Activated T-helper 9 cell treated with anti-CD3 and anti-CD28 coated beads, Interleukin-2, amount 50 U/mL, for 16 hours (primary cell): ENCODE measurements at places on chromosomes 16 and 17.

DNA sequence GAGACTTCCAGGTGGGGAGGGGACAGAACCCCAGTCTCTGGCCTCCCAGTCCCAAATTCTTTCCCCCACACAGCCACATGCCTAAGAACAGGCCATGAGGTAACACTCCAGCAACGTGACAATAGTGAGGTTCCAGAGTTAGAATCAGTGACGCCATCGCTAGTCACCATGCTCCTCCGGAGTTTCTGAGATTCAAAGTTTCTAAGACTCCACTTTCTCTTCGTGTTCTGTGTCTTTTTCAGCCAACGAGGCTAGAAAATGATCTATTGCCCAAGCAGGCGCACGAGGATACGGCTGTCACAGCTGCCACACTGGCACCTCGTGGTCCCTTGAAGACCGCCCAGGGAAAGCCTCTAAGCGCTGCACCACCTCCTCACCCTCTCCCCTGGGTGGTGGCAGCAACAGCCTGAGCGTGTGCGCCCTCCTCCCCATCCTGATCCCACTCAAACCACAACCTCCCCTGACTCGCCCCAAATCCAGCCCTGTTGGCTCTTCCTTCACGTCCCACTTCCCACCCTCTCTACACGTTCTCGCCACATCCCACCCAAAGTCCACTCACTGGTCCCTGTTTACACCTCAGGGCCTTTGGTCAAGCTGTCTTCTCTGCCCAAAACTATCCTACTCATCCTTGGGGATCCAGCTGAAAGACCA, 1.0 kb downstream of the MCRIP1 start:
- peak; percentile 43 for DNase-seq

DNA sequence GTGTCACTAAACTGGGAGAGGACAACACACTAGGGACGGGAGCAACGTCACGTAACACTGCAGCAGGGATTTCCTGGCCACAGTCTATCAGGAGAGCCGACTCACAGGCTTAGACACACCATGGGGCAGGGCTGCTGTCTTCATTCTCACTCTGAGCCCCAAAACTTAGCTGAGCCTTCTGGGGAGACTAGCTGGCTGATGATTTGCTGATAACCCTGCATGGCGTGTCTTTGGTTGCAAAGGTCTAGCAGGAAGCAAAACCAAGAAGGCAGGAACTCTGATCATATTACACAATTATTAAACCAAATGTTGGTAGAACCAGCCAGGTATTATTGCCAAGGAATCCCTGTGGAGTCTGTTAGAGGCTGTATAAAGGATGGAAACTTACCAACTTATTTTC, 345.0 kb downstream of the SLC39A11 start:
- no peak for DNase-seq

DNA sequence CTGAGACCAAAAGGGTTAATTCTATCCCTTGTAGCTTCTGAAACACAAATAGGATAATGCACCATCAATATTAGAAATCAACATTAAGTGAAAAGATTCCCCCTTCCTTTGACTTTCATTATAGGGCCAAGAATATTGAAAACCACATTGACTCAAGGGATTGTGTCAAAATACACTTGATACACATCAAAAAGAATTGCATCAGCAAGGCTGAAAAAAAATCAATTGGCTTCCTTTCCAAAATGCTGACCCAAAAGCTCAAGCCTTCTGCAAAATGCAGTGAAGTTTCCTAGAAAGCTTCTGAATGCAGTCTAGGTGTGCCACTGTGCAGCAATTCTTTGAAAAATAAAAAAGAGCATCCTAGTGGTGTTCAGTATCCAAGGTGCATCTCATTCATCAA, 674.4 kb downstream of the TOX3 start:
- no peak for DNase-seq

- peak; percentile 13 for DNase-seq
Observed at GRCh38 chr17:38674014-38674748, 576 bp downstream of the EPOP start.

GRCh38 chr16:2482708-2483534, 8.0 kb downstream of the TBC1D24 start:
- DNase-seq, result no peak

DNA sequence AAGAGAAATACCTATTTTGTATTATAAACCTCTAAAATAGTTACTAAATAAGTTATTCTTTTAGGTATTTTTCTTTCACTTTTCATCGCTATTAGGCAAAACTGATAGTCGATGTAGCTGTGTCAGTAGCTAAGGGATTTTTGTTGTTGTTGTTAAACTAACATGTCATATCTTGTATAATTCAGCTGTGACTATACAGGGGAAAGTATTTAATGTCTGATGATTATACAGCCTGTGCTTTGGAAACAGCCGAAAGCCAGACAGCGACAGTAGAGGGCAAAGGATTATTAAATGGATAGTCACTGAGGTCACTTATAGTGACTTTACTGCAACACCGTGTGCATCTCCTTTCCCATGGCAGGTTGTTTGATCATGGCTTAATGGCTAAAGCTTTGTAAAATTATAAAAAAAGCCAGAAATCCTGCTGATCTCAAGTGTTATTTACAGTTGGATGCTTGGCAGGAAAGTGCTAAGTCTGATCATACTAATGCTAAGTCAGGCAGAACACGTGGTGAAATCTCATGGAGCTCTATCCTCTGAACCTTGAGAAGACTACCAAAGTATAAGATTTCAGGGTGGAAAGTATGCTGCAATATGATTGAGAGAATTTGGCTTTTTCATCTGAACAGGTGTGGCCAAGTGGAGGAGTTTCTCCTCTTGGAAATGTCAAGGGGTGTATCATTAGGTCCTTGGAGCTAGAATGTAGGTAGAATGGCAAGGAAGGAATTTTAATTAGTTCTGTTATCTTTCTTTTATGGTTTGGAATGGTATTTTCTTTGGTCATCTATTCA, 88.4 kb downstream of the FTO start:
- DNase-seq, result no peak

DNA sequence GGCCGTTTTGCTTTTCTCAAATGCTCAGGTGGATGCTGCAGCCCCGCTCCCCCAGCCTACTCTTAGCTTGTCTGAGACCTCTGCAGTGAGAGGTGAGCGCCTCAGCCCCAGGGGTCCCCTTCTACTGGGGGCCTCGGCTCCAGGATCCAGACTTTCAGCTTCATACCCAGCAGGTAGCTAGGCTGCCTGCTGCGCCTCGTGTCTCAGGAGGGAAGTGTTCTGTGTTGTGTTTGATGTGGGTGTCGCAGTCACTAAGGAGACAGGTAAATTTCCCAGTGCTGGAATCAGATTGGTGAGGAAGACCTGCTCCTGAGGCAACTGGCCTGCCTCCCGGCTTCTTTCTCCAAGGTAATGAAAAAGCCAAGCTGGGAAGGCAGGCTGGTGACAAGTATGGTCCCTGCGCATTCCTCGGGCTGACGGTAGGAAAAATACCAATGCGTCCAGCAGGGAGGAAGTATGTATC, 604.0 kb upstream of the SALL1 start:
- DNase-seq, result no peak

DNA sequence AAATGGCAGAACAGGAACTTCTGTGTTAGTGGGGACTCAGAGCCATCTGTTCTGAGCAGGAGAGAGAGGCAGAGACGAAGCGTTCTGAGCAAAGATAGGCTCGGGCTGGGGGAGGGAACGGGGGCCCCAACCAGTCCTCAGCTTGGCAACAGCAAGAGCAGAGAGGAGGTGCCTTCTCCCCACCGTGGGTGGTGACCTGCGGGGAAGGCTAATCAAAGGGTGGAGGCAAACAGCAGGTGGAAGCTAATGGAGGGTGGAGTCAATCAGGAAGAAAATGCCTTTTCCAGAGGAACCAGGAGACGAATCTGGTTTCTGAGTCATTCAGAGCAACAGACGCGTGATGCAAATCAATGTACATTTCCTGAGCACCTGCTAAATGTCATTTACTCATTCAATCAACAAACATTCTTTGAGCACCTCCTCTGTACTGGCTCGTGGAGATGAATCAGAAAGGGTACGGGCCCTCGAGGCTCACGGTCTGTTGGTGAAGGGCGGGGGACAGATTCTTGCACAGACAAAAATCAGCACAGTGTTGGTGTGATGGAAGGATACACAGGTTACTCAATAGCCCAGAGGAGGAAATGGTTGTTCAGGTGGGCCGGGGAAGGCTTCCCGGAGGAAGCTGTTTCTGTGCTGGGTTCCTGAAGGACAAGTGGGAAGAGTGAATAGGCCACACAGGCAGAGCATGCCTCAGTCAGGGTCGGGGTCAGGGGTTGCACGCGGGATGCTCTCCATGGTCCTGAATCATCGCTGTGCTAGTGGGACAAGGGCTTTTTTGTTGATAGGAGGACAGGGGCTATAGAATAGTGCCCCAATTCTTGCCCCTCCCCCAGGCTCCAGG, 5.7 kb upstream of the SPNS2 start:
- DNase-seq, result no peak

GRCh38 chr16:81956213-81956948, 54.9 kb downstream of the SDR42E1 start:
- no peak for DNase-seq

GRCh38 chr16:12059216-12059769, 82.8 kb downstream of the SNX29 start:
- no peak for DNase-seq

- DNase-seq, result no peak
Observed at GRCh38 chr16:3655396-3656159, 1.1 kb downstream of the DNASE1 start.

- DNase-seq, result no peak
Observed at GRCh38 chr17:75457047-75457654, 716 bp downstream of the TMEM94 start.

- peak; percentile 34 for DNase-seq
Observed at GRCh38 chr16:15650698-15651171, 690 bp downstream of the NDE1 start.

DNA sequence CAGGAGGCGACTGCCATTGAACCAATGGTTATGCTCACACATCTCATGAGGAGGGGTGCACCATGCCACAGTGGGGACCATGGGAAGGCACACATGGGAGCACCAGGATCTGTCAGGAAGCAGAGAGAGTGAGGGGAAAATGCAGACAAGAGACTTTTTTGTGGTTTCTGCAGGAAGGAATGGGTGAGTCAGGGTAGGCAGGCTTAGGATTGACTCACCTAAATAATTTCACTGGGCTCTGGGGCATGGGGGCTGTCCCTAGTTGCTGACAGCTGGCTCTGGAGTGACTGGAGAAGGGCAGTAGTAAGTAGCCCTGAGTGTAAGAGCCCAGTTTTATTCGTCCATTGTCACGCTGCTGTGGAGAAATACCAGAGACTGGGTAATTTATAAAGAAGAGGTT, 202.4 kb downstream of the AXIN2 start:
- DNase-seq, result no peak

GRCh38 chr16:87306516-87306915, 10.7 kb downstream of the C16orf95 start:
- no peak for DNase-seq

GRCh38 chr17:55295411-55296170, 30.8 kb downstream of the HLF start:
- peak; percentile 21 for DNase-seq

DNA sequence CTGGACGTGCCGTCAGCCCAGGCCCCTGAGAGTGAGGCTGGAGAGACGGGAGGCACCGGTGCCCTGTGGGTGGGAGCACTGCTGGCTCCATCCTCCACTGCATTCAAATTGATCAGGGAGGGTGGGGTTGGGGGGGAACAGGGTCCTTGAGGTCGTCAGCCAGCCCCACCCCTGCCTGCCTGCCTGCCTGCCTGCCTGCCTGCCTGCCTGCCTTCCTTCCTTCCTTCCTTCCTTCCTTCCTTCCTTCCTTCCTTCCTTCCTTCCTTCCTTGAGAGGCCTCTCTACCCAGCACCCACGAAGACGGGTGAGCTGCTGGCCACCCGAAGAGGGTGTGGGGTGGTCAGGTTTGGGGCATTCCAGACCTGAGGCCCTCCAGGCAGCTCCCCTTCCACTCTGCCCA, 16.0 kb downstream of the BAHCC1 start:
- no peak for DNase-seq

- DNase-seq, result no peak
Observed at GRCh38 chr16:80932708-80933095, 74.0 kb downstream of the CMC2 start.

- no peak for DNase-seq
Observed at GRCh38 chr16:80285104-80285503, 255.7 kb upstream of the DYNLRB2 start.

DNA sequence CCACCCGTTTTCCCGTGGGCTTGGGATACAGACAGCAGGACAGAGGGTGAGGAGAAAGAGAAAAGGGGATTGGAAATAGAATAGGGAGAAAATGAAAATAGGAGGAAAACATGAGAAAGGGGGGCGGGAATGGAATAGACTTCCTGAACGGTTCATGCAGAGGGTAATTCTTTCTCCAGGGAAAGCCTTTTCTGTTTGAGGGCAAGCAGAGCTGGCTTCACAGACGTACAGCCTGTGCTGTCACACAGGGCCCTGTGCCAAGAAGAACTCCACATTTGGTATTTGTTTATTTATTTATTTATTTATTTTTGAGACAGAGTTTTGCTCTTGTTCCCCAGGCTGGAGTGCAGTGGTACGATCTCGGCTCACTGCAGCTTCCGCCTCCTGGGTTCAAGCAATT, 12.0 kb downstream of the MILR1 start:
- DNase-seq, result no peak
